ENCODE measurements at places on chromosomes 16 and 17. TPM values are rescaled to one million over a fixed set of nuclear protein-coding genes. Genes with fewer than 3 reads are reported as not detected.

Gene C16orf54
- total RNA-seq: not detected

Gene CRK
- total RNA-seq: 79.6 TPM

Gene SERPINF2
- 2.0 TPM for total RNA-seq

Gene NTN1
- 0.46 TPM for total RNA-seq

Gene ERAL1
- total RNA-seq: 85.9 TPM

Gene KIAA0513
- 1.4 TPM for total RNA-seq

Gene MAP2K3
- 142 TPM for total RNA-seq

Gene TLCD1
- 46.7 TPM for total RNA-seq

Gene SMIM5
- total RNA-seq: 0.52 TPM

Gene PLD6
- total RNA-seq: 6.5 TPM

Gene KRTAP9-3
- total RNA-seq: not detected

Gene CDR2L
- total RNA-seq: 45.6 TPM

Gene MLST8
- 59.3 TPM for total RNA-seq

Gene KRT28
- not detected for total RNA-seq

Gene KRTAP3-1
- not detected for total RNA-seq

Gene MPP3
- total RNA-seq: 18.7 TPM

Gene HOXB3
- total RNA-seq: 9.3 TPM

Gene EPN3
- total RNA-seq: 0.16 TPM

Gene BCO1
- 1.5 TPM for total RNA-seq

Gene RHBDF2
- total RNA-seq: 63.3 TPM

Gene ASGR1
- 0.82 TPM for total RNA-seq

Gene CCL17
- not detected for total RNA-seq

Gene GALK1
- 66.2 TPM for total RNA-seq

Gene FOXF1
- not detected for total RNA-seq

Gene NRN1L
- not detected for total RNA-seq

Gene DNAAF8
- total RNA-seq: 2.0 TPM

Gene GNGT2
- total RNA-seq: 0.24 TPM

Gene JPH3
- 2.5 TPM for total RNA-seq

Gene RNF222
- not detected for total RNA-seq

Gene JPT1
- 855 TPM for total RNA-seq
